HFF-Myc (cell line): ENCODE measurements at places on chromosomes 16 and 17.

- peak; percentile 59 for DNase-seq
Measured at GRCh38 chr17:8341456-8341855, 1.8 kb downstream of the ODF4 start.

GRCh38 chr16:81873206-81873605 is 94.1 kb downstream of the PLCG2 start:
- DNase-seq = no peak

GRCh38 chr16:60776281-60776680 is 1260.0 kb downstream of the CDH8 start:
- DNase-seq = no peak

DNA sequence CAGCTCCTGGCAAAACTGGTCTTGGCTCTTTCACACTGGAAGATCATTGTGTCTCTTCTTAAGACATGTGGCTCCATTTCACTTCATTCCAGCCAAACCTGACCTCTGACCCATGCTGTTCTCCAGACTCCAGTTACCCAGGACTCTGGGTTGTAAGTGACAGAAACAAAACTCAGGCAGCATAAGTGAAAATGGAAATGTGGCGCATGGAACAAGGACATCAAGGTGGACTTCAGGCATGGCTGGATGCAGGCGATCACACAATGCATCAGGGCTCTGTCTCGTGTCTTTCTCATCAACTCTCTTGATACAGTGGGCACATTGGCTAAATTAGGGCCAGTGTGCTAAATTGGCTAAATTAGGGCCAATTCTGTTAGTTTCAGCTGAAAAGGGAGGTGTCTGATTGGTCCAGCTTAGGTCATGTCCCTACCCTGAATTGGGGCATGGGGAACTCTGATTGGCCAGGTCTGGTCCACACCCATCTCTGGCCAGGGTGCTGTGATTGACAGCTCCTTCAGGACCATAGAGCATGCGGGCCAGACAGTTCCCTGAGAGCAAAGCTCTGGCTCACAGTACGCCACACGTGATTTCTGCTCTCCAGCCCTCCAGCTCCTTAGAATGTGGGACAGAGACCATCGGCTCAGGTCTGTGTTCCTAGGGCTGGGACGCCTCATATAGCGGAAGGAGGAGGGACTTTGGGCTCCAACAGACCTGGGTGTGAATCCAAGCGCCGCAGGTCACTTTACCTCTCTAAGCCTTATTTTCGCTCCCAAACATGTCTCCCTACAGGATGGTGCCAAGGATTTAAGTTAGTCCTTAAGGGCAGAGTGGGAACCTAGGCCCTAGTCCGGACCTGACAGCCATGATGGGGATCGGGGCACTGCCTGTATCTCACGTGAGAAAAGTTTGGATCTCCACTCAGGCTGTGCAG is 17.5 kb downstream of the SOCS1 start:
- no peak for DNase-seq

DNA sequence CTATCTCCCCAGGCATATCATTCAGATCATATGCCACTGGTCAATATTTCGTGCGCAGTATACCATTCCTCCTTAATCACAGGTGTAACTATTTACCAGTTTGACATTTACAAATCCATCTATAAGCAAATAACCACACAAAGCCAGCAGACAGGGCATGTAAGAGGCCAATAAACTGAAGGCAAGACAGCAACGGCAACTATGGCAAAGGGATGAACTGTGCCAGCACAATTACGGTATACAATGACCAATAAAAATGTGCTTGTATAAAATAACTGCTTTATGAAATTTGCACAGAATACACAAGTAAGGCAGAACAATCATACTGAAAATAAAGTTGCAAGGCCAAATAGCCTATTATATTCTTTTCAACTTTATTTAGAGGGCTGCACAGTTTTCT is 9.2 kb downstream of the NETO2 start:
- DNase-seq = no peak

DNA sequence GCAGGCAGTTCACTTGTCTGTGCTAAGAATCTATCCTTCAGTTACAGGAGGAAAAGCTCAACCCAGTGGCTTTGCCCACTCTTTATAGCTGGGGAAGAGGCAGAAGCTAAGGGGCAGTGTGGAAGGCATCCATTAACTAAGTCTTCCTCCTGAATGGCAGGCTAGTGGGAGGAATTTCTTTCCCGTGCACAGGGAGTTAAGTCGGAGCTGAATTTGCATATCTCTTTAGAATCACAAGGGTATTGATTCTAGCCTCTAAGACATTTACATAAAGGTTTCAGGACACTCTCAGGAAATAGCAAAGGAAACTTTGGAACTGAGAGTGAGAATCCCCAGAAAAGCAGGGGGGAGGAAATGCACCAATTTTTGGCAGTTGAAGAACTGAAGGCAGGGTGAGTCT is 245.6 kb downstream of the CA10 start:
- no peak for DNase-seq

DNA sequence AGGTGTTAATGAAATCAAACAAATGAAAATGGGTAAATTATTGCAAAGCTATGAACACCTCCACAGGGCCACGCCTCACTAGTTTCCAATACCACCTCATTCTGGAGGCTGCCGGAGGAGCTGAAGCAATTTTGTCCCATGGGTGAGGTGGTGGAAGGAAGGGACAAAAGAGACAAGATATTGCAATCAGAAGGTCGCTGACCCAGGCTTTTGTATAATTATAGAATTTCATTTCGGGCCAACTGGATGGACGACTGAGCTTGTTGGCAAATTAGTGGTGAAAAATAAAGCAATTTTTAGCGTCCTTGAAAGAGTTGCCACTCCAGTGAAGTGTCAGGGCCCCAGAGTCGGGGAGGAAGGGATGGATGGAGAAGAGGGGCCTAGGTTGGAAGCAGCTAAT is 147.9 kb downstream of the CYLD start:
- DNase-seq = no peak

DNA sequence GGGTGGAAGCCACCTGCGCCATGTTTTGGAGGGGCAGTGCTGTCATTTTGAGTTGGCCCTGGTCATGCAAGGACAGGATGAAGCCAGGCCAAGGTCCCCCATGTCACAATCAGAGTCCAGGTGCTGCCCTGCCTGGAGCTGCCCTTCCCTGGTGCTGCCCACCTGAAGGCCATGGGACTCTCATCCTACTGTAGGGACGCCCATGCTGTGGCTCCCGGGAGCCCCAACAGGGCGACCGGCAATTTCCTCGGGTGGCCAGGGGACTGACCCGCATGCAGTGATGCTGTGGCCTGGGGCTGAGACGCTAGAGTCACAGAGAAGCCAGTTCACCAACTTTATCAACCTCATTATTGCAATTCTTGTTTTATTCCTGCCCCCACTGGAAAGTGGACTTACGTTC is 8.0 kb downstream of the CCL17 start:
- DNase-seq = no peak

GRCh38 chr17:50035945-50036344 is 20.0 kb upstream of the ITGA3 start:
- DNase-seq = no peak

- no peak for DNase-seq
Measured at GRCh38 chr17:27701963-27702362, 71.0 kb downstream of the LGALS9 start.

GRCh38 chr17:51746421-51746820 is 412.1 kb downstream of the CA10 start:
- no peak for DNase-seq

DNA sequence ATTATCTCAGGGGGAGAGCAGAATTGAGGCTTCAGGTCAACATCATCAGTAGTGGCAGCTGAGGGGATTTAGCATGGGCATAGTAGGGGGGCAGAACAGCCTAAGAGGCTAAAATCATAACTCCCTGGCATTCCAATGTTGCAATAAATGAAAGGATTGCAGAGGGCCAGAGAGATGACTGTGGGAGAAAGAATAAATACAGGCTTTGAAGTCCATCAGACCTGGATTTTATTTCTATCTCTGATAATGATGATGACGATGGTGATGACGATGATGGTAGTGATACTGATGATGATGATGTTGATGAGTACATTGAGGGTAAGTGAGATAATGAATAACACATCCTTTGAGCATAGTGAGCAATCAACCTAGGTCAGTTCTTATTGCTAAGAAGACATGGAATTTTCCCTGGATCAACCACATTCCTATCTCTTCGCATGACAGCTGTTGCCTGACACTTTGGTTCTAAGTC is 107.4 kb upstream of the CDH11 start:
- no peak for DNase-seq

DNA sequence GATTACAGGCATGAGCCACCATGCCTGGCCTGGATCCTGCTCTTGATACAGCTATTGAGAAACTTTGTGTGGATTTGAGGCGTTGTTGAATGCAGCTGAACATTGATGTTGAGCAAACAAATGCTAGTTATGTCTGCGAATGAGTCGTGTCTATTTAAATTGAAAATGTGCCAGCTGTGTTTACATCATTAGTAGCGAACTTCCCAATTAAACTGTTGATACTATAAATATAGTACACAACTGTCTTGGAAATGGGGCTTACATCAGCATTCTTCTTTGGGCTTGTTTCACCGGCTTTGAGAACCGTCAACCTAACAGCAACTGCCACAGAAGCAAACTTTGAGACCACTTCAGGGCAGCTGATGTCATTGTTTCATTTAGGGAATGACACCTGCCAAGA is 251.9 kb downstream of the RBFOX1 start:
- DNase-seq = no peak

DNA sequence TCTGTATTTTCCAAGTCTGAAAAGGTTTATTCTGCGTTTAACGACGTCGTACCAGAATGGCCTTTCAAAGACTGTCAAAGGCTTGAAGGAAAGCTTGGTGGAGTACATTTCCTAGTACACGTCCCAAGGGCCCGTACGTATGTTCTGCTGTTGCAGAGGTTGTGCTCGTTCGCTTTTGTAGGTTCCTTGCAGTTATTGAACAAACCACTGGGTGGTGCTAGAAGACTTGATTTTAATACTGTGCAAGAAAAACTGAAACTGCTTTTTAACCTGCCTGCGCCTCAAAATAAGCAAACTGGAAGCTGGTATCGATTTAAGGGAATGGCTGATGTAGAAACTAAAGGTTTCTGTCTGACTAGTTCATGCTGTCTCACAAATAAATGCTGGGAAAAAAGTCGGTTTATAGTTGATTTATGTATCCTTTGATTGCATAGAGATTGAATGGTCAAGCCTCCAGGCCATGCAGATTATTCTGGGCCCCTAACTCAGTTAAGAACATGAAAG is 54.6 kb downstream of the USP10 start:
- DNase-seq = peak; percentile 79

- no peak for DNase-seq
Measured at GRCh38 chr16:80527297-80527696, 13.5 kb upstream of the DYNLRB2 start.

DNA sequence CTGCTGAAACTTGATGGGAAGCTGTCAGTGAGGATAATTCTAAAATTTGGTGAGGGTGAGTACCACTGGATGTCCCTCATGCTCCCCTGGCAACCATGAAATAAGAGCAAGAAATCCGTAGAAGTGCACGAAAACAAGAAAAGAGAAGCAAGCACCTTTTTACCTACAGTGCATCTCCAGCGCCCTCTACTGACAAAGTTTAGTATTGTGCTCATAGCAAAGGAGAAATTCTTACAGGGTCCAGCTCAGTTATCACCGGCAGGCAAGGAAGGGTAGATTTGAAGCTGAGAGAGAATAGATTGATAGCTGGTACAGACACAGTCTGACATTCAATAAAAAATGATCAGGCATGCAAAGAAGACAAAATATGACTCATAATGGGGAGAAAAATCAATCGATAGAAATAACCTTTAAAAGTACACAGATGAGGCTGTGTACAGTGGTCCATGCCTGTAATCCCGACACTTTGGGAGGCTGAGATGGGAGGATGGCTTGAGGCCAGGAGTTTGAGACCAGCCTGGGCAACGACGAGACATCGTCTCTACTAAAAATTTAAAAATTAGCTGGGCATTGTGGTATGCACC is 28.3 kb upstream of the TEX2 start:
- DNase-seq = no peak

GRCh38 chr17:13534946-13535345 is 66.8 kb downstream of the HS3ST3A1 start:
- DNase-seq = no peak

DNA sequence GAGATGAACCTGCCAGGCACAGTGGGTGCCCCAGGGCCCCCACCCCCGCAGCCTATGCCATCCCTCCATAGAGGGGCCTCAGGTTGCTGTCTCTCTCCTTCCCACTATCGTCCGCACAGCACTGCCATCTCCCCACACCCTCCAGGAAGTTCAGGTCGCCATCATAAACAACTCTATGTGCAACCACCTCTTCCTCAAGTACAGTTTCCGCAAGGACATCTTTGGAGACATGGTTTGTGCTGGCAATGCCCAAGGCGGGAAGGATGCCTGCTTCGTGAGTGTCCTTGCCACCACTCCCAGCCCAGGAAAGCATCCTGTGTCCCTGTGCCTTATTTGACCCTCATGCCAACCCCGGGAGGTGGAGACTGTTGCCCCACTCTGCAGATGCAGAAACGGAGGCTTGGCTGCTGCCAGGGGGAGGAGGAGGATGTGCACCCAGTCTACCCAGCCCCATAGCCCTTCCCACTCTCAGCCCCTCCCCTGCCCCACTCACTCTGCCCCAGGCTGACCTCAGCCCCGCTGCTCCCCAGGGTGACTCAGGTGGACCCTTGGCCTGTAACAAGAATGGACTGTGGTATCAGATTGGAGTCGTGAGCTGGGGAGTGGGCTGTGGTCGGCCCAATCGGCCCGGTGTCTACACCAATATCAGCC is 3.9 kb downstream of the PRSS21 start:
- DNase-seq = no peak

DNA sequence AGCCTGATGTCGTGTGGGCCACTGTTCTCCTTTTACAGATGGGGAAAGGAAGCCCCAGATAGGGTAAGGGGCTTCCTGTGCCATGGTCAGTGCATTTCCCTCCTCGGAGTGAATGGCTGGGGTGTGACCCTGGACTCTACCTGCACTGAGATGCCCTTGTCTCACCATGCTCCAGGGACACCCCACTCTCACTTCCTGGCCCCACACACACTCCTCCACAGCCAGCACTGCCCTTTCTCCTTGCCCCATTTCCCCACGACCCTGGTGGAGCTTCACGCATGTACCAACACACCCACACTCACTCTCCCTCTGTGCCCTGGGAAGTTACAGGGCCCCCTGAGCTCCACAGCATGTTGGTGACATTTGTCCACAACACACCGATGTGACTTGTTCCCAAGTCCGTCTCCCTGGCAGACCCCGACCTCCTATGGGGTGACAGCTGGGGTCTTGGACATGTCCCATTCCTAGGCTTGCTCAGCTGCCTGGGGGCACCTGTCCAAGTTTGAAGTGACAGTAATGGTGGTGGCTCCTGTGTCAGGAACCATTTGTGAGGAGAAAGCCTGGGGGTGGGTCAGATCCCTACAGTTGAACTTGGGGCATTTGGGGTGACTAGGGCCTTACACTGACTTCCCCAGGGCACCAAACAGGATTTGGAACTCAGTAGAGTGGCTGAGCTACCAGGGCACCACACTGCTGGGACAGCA is 47.4 kb downstream of the PECAM1 start:
- DNase-seq = no peak
